AG08396 (cell line): ENCODE measurements at places on chromosomes 1 and 21.

DNA sequence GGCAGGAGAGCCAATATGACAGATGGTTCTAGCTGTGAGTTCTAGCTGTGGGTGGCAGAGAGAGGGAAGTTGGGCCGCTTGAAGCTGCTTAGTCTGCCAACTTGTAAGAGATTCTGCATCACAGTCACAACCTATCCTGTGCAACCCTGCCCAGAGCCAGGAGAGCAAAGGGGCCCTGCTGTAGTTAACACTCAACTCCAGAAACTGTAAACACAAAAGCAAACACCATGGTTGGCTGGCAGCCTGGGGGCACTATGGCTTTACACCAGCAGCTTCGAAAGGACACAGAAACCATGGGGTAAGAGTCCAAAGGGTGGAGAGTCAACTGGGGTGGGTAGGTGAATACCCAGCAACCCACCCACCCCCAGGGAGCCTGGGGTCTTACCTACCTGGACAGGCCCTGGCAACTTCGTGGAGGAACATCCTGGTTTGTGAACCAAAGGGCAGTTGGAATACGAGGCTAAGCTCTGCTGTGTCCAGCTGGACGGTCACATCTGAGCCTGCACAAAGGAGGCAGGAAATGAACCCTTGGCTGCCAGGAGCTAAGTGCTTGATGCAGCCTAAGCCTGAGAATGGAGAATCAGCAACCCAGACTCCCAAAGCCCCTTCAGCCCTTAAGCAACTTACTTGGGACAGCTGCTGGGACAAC lies 6.4 kb downstream of the INPP5B start:
- DNase-seq = no peak

- peak; percentile 48 for DNase-seq
These were observed 404 bp upstream of the CPLANE2 start for GRCh38 chr1:16237343-16237830.

GRCh38 chr1:165383599-165384405 lies 27.3 kb upstream of the LMX1A start:
- no peak for DNase-seq

DNA sequence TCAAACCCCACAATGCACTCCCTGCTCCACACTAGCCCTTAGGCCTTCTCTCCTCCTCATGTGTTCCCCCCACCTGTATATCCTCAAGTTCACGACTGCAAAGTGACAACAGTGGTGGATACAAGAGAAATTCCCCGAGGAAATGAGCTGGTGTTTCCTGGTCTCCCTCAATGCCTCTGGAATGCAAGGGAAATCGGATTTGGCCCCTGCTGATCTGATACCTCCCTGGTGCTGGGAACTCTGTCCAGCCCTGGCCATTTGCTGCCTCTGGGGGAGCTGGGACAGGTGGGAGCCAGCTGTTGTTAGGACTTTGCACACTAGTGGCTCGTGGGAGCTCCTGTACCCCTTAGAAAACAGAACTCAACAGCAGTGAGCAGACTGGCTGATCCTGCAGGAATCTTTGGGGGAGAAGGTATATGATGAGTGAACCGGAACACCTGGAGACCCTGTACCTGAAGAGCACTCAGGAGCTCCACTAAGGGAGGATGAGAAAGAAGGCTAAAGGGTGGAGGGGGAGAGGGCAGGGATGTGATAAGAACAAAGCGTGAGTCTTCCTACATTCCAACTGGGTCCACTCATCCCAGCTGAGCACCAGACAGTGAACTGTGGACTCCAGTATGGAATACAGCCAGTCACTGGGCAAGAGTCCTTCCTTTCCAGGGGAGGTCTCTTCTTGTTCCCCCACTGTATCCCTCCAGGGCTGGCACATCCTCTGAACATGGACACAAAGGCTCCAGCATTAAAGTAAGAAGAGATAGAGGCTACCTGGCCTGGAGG lies 69.3 kb downstream of the PLXNA2 start:
- peak; percentile 59 for DNase-seq

- DNase-seq = peak; percentile 78
These were observed 34.7 kb downstream of the TUFT1 start for GRCh38 chr1:151574575-151575529.

- DNase-seq = peak; percentile 12
These were observed 56.9 kb upstream of the NRIP1 start for GRCh38 chr21:15121655-15122120.

GRCh38 chr21:26751305-26751704 lies 93.9 kb downstream of the ADAMTS1 start:
- no peak for DNase-seq

DNA sequence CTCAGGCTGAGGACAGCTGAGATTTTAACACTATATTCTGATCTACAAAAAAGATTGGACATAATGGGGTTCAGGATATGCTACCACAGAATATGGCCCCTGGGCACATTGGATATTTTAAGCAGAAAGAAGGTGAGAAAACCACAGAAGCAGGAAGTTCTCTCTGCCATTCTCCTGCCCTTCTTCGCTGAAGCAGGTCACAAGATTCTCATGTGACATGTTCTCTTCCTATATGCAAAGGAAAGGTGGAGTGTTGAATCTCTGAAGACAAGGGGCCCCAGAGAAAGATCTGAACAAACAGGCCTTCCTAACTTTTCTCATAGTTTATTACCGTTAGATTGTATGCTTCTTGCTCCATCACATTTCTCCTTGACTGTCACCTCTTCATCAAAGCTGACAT lies 285.7 kb downstream of the S1PR1 start:
- no peak for DNase-seq

- no peak for DNase-seq
These were observed 2.2 kb downstream of the PGLYRP3 start for GRCh38 chr1:153310526-153310925.

- DNase-seq = no peak
These were observed 23.0 kb upstream of the KIFAP3 start for GRCh38 chr1:170097449-170097948.

DNA sequence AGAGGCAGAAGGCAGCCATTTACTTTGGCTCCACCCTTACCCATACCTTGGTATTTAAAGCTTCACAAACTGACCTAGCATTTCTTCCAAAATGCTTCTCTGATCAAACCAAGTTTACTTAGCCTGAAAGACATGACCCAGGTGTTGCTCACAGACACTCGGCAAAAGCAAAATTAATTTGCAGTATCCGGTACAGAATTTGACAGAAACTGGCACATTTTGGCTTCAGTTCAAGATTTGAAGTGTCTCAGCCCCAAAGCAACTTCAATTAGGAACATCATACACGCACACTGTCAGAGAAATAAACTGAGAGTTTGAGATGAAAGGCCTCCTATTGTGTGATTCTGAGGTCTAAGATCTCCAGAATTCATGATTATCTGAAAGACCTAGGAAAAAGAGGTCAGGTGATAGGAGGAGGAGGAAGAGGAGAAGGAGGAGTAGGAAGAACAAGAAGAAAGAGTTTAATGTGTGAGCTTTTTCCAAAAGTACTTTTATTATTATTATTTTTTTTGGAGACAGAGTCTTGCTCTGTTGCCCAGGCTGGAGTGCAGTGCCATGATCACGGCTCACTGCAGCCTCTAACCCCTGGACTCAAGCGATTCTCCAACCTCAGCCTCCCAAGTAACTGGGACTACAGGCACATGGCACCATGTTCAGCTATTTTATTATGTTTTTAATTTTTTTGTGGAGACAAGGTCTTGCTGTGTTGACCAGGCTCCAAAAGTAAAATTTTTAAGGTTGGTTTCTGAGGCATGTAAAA lies 143.6 kb downstream of the SLC45A1 start:
- DNase-seq = no peak

GRCh38 chr1:182731852-182732575 lies 47.6 kb upstream of the RGS8 start:
- no peak for DNase-seq

DNA sequence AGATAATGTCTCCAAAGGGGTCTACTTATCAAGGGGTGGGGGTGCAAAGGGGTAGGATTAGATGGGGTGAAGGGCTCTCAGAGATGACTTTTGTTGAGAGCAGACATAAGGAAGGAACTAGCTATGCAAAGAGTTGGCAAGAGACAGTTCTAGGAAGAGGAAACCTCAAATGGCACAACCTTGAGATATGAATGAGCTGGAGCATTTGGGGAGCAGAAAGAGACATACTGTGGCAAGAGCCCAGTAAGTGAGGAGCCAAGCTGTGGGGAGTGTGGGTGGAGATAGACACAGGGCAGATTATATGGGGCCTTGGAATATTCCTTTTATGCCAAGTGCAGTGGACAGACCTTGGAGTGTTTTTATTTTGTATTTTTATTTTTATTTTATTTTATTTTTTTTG lies 84.8 kb upstream of the BTG3 start:
- DNase-seq = no peak

DNA sequence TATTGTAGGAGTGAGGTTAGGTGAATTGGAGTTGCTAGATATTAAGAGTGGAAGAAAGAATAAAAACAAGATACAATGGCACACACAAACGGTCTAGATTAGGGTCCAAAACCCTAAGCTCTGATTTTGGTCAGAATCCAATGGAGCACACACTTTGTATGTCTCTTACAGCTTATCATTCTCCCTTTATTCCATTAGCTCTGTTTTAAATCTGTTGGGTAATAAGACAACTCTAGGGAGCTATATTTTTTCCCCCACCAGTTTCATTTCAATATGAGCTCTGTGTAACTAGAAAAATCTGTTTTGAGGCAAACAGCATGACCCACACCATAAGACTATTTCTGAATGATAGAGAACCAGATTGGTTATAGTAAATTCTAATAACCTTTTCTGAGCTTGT lies 465.6 kb downstream of the ADGRL2 start:
- DNase-seq = no peak

GRCh38 chr1:63129184-63129583 lies 193.2 kb upstream of the FOXD3 start:
- DNase-seq = no peak

GRCh38 chr1:15430787-15431570 lies 7.3 kb upstream of the CTRC start:
- DNase-seq = peak; percentile 86

- DNase-seq = no peak
These were observed 12.2 kb downstream of the PABPC4 start for GRCh38 chr1:39564340-39564739.

DNA sequence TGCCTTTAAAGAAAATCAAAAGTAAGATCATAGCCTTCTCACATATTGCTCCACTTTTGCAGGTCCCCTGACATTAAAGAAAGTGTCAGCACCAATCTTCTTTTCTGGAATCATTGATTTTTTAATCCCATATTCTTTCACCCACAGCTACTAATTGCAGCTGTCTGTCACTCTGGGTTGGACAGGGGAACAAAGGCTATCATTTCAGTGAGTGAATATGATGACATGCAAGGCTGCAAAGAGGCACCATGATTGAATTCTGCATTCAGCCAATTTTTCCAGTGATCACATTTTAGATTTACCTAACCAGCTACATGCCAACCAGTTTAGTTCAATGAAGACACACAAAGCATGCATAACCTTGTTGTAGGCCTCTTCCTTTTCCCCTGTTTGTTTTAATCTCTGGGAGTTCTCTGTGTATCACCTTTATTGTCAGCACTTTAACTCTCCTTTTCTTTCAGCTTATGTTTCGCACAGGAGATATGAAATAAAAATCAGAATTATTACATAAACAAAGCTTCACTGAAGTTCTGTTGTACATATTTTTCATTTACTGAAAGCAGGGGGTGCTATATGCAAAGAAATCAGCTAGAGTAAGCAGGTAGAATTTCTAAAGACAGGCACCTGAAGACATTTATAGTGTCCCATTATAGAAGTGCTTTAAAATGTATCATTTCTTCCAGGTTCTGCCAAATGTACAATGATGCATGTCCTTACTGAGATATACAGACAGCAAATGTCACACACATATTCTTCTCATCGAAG lies 584.8 kb downstream of the PLA2G4A start:
- DNase-seq = no peak

DNA sequence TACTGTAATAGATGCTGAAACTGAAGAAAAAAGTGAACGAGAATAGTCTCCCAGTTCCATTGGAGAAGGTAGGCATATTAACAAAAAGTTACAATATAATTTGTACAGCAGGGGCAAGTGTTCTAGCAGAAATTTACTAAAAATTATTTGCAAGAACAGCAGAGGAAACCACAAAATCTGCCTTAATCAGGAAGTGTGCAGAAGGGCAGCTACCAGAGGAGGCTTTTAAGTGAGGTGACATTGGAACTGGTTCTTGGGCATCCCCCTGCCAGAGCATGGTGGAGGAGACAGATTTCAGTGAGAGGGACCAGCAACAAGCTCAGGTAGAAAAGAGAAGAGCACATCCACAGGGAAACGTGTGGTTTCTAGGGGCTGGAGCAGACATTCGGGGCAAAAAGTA lies 279.3 kb upstream of the CAMK1G start:
- DNase-seq = no peak

GRCh38 chr1:2850502-2850901 lies 49.0 kb upstream of the TTC34 start:
- DNase-seq = no peak

GRCh38 chr1:218488986-218489385 lies 143.8 kb downstream of the TGFB2 start:
- DNase-seq = no peak

- no peak for DNase-seq
These were observed 42.2 kb upstream of the BCAR3 start for GRCh38 chr1:93723733-93724270.

- no peak for DNase-seq
These were observed 287.4 kb downstream of the NPHP4 start for GRCh38 chr1:5704561-5705514.

DNA sequence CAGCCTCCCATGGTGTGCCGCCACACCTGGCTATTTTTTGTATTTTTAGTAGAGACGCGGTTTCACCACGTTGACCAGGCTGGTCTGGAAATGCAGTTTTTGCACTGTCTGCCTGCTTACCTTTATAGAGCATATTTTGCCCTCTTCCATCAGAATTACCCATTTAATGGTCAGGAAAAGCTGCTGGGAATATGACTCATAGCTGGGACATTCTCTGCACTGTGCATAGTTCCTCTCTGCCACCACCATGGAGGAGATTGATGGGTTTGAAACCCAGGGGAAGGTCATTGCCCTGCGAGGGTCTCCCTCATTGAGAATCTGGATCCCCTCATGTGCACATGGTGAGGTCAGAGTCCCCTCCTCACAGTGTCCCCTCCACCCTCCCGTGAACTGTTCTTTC lies 32.1 kb downstream of the MX1 start:
- DNase-seq = no peak
